ENCODE measurements at places on chromosomes 4 and X.

DNA sequence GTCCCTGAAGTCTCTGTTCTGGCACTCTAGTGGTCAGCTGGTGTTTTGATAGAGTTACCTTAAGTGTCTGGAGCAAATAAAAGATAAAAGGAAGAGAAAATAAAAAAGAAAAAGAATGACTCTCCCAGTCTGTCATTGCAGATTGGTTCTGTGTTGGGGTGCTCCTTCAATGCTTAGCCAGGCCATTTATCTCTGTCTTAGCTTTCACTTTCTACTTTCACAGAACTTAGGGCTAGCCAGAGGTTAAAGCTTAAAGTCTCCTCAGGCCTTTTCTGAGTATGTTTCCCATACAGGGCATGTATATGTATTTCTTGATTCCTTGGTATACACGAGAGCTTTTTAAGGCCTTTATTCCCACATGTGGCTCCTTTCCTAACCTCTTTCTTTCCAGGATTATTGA lies 83.1 kb upstream of the TEX13D start:
- no peak for DNase-seq

- no peak for DNase-seq
Observed at GRCh38 chrX:103911236-103911635, 51.2 kb upstream of the TMSB15B start.

DNA sequence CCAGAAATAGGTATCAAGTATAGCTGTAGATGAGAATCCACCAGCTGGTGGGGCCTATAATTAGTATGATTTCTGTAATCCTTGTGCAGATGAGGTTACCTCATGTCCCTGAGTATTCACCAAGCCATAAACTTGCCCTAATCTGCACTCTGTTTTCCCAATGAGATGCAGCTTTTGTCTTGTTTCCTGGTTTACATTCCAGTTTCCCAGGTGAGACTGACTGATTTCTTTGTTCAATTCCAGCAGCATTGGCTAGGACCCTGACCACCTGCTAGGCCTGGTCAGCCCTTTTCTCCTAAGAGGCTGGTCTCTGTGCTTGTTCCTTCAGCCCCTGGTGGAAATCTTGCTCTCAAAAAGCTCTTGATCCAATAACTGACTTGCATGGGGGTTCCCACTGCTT lies 44.6 kb downstream of the GABRB1 start:
- DNase-seq, result no peak

DNA sequence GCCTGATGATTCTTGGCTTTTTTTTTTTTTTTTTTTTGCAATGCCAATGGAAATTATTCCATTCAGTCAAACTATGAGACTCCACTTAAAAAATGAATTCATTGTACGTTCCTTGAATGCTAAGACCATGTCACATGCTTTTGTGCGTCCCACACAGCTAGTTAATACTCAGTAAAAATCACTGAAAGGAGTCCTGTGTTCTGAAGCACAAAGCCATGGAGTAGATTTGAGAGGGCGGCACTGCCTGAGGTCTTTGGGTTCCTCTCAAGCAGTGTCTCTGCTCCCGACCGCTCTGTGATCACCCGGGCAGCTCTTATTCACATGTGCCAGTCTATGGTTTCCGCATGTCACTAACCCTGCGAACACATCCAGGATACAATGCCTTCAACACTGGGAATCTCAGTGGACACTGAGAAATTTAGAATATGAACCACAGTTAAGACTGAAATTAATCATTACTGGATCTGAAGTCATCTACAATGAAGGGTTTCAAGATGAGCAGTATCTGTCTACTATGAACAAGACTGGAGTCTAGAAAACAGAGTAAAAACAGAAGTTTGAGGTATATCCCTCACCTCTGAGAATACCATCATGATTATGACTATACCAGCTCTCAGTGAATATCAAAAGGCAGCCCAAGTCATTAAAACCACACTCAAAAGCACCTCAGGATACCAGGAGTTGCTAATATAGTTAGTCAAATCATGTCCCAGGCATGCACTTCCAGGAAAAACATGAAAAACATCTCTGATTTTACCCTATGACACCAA lies 193.0 kb downstream of the MGST2 start:
- DNase-seq, result no peak

- no peak for DNase-seq
Observed at GRCh38 chrX:64977830-64978229, 1.6 kb upstream of the ZC4H2 start.

DNA sequence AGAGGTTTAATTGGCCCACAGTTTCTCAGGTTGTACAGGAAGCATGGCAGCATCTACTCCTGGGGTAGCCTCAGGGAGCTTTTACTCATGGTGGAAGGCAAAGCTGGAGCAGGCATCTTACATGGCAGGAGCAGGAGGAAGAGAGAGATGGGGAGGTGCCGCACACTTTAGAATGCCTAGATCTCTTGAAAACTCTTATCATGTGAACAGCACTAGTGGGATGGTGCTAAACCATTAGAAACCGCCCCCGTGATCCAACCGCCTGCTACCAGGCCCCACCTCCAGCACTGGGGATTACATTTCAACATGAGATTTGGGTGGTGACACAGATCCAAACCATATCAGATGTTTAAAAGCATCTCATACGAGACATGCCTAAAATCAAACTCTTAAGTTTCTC lies 41.6 kb upstream of the SCOC start:
- no peak for DNase-seq

DNA sequence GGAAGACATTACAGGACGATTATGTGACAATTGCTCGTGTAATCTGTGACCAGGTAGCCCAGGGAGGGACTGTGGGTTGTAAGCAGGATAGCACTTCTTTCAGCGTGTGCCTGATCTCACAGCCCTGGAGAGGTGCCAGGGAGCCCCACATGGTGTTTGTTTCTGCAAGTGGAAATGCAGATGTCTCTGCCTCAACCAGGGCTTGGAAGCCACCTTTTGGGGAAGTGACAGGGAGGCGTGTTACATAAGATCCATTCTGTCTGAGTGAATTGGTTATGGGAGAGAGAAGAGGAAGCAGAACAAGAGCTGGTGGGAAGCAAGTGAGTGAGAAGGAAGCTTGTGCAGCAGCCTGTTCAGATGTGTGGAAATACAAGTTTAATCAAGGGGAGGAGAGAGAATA lies 104.5 kb upstream of the GATB start:
- no peak for DNase-seq

- no peak for DNase-seq
Observed at GRCh38 chr4:104818579-104818978, 323.9 kb upstream of the CXXC4 start.

GRCh38 chr4:1872870-1873269 lies 1.7 kb downstream of the NSD2 start:
- peak; percentile 32 for DNase-seq

DNA sequence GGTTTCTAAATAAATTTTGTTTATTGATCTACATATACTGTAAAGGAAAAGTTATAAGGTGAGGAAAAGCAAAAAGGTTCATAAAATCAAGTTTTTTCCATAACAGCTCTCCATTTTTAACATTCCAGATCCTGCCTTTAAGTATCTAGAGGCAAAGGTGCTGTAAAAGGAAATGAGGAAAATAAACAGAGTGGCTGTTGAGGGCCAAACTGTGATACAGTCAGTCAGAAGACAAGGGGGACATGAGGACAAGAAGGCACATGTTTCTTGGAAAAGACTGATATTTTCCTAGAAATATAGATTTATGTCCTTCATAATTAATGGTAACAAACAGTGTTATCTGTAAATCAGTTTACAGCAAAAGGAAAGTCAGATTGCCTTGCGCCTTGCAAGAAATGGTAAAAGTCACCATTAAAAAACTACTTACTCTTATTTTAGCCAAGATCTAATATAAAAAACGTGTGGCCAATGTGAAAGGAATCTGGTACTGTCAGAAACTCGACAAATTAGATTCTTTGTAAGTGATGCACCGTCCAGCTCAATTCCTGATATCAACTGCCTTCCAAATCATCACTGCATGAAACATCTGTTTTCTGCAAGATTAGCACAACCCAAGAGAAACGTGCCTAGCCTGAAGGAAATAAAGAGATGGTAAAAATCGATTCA lies 34.0 kb upstream of the VEGFD start:
- peak; percentile 65 for DNase-seq

DNA sequence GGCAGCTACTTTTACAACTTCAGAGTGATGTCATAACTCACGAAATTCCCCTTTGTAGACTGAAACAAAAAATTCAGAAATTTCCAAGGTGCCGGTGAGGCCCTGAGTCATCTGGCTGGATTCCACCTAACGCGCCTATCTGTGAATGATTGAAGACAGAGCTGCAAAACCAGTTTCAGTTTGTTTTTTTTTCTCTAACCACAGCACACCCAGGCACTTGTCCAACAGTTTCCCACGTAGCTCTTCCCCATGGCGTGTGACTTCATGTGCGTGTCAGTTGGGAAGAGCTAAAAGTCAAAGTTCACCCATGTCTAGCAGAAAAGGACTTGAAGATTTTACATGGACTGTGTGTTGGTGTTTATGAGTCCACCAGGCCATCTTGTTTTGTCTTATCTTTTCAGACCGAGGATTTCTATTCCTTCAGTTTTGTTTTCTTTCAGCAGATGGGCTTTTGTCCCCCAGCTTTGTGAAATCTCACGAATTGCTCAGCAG lies 16.4 kb downstream of the TCEANC start:
- peak; percentile 89 for DNase-seq

GRCh38 chr4:152634110-152634760 lies 45.6 kb downstream of the TMEM154 start:
- DNase-seq, result no peak

GRCh38 chr4:7582313-7583097 lies 147.8 kb upstream of the PSAPL1 start:
- DNase-seq, result no peak

DNA sequence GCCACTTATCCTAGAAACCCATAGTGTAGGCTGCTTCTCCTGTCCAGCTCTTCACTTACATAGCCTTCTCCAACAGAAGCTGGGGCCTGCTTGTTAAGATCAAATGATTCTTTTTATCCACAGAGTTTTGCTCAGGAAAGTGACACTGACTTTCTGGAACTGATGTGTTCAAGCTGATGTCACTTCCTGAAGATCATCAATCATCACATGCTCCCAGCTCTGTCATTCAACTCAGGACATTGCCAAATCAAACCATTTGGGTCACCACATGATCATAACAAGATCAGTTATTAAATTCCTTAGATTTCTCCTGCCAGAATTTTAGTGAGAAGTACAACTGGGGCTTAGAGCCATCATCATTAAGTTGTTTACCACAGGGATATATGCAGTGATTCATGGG lies 39.4 kb downstream of the GLRA3 start:
- DNase-seq, result no peak

DNA sequence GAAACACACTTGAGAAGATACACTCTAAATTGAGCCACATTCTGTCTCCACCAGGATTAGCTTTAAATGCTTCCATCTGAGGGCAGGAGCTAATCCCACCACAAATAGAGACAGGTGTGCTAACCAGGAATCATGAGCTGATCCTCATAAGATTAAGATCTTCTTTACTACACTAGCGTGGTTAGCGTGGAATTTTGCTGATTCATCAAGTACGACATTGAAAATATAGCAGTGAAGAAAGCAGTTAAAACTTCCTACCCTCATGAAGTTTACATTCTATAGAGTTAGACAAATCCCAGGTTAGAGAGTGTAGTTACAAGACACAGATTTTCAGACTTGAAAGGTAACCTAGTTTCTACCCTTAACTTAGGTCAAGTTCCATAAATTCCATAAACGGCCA lies 5.3 kb upstream of the APELA start:
- DNase-seq, result no peak

- no peak for DNase-seq
Observed at GRCh38 chr4:39025552-39026085, 6.6 kb downstream of the TMEM156 start.

- DNase-seq, result no peak
Observed at GRCh38 chr4:123545667-123546572, 149.3 kb downstream of the SPRY1 start.

DNA sequence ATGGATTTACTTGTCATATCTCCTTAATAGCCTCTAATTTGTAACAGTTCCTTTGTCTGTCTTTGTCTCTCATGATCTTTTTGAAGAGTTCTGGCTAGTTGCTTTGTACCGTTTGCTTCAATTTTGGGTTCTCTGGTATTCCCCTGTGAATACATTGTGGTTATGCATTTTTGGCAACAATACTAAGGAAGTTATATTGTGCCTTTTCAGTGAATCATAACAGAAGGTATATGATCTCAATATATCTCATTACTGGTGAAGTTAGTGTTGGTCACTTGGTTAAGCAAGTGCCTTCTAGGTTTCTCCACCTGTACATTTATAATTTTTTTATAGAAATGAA lies 48.6 kb downstream of the DCLK2 start:
- DNase-seq, result peak; percentile 72

DNA sequence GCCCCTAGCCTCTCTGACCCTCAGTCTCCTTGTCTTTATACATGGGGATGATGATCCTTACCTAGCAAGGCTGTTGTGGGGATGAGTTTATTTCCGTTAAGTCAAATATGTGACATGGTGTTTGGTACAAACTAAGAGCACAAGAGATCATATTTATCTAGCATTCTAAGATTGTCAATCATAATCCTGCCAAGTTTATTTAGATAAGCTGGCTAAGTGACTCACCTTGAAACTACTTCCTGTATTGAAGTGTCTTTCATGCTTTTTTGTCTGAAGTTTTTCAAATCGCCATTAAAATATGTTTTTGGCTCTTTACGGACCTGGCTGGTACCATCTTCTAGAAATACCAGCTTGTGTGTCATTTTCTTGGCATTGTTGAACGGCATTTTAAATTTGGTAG lies 30.7 kb downstream of the MAP7D3 start:
- DNase-seq, result no peak

DNA sequence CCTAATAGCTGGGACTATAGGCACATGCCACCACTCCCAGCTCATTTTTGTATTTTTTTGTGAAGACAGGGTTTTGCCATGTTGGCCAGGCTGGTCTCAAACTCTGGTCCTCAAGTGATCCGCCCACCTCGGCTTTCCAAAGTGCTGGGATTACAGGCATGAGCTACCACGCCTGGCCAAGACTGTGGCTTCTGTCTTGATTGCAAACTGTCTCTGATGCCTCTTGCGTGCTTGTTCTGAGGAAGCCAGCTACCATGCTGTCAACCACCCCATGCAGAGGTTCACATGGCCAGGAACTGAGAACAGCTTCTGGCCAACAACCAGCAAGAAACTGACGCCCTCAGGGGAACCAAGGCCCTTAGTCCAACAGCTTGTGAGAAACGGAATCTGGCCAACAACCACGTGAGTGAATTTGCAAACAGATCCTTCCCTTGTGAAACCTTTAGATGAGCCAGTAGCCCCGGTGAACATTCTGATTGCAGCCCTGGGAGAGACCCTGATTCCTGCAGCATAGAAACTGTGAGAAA lies 71.2 kb downstream of the SUPT20HL2 start:
- peak; percentile 99 for DNase-seq

DNA sequence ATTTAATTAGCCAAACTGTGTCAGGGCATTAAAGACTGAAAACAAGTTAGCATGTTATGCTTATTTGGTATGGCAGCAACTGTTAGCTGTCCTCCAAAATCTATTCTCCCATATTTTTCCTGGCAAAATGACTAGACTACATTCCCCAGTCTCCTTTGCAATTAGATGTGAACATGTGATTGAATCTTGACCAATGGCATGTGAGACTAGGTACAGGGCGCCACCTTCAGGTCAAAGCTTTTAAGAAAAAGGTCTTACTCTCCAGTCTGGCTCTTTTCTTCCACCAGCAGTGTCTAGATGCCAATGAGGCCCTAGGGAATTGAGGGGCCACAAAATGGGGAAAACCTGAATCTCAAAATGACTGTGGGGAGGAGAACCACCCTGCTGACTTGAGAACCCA lies 408.2 kb downstream of the SMARCA1 start:
- no peak for DNase-seq

All from fibroblast of gingiva (primary cell).